Bronchial epithelial cell (primary cell): ENCODE measurements at places on chromosomes 5 and 9. TPM values are rescaled to one million over a fixed set of nuclear protein-coding genes. Genes with fewer than 3 reads are reported as not detected.

DNA sequence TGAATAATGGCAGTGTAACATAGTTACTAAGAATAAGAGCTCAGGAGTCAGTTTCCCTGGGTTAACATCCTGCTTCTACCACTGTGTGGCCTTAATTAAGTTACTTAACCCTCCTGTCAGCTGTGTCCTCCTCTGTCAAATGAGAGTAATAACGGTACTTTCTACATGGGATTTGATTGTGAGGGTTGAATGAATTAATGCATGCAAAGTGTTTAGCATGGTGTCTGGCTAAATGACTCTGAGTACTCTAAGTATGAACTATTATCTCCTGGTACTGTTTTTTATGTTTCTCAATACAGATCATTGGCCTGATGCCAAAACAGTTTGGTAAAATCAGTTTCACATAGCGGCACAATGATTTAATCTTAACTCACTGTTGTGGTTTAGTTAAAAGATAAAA, 19.6 kb downstream of the ZNF131 start:
- DNase-seq: no peak

NOTCH1 gene
- 70.0 and 90.4 TPM in 2 replicates for total RNA-seq

RAB3C gene
- total RNA-seq: not detected in 2 replicates

PCDHGB4 gene
- total RNA-seq: 2.1 and 3.1 TPM in 2 replicates

FUT7 gene
- total RNA-seq: not detected in 2 replicates

DNA sequence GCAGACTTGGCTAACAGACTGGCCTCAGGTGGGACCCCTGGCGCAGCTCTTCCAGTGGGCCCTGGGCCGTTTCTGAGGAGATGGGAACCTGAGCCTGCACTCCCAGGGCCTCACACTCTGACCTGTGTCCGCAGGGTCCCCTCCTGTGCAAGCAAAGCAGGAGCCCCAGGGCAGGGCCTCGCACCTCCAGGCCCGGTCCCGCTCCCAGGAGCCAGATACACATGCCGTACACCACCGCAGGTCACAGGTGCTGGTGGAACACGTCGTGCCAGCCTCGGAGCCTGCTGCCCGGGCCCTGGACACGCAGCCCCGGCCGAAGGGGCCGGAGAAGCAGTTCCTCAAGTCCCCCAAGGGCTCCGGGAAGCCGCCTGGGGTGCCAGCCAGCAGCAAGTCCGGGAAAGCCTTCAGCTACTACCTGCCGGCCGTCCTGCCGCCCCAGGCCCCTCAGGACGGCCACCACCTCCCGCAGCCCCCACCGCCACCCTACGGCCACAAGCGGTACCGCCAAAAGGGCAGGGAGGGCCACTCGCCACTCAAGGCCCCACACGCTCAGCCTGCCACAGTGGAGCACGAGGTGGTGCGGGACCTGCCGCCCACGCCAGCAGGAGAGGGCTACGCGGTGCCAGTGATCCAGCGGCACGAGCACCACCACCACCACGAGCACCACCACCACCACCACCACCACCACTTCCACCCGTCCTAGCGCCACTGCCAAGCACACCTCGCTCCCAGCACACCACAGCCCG, 29.2 kb downstream of the NKD2 start:
- no peak for DNase-seq

CNTNAP3B gene
- total RNA-seq: 6.4 and 11.1 TPM in 2 replicates
